ENCODE measurements at places on chromosomes 3 and 15. TPM values are rescaled to one million over a fixed set of nuclear protein-coding genes. Genes with fewer than 3 reads are reported as not detected.

Gene IGF2BP2
- 14.0 TPM for total RNA-seq

Gene MLF1
- 27.0 TPM for total RNA-seq

Gene ACTRT3
- total RNA-seq = 3.0 TPM

Gene CEMIP
- 1.2 TPM for total RNA-seq

Gene FAM81A
- total RNA-seq = 10.7 TPM

Gene IGDCC3
- total RNA-seq = 0.07 TPM

Gene TMEM108
- total RNA-seq = not detected

Gene C15orf62
- total RNA-seq = 0.13 TPM

Gene GHSR
- total RNA-seq = not detected

Gene RLBP1
- 0.13 TPM for total RNA-seq

Gene ZKSCAN7
- total RNA-seq = not detected

Gene INSYN1
- total RNA-seq = 1.9 TPM

Gene SPTSSB
- not detected for total RNA-seq

Gene ARIH1
- total RNA-seq = 72.7 TPM

Gene PRTG
- total RNA-seq = 10.8 TPM

Gene SEMA7A
- 1.3 TPM for total RNA-seq

Gene WDR49
- not detected for total RNA-seq
